Fibroblast of skin of back (primary cell): ENCODE measurements at places on chromosomes 13 and 19.

GRCh38 chr19:28934631-28935030 lies 278.3 kb downstream of the UQCRFS1 start:
- peak; percentile 70 for DNase-seq

DNA sequence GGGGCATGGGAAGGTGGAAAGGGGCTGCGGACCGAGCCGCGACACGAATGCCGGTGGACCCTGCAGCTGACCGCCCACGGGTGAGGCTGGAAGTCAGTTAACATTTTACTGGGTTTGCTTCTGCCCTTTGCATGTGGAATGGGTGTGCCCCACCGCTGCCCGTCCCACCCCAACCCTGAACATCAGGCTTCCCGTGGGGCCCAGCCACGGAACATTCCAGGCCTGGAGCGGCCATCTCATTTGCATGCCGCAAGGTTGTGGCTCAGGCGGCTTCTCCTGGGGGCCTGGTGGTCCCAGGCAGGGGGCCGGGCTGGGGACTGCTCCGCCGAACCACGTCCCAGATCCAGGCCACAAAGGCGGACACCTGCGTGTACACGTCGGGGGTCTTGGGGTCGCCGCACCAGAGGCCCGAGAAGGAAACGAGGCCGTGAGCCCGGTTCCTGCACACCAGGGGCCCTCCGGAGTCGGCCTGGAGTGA lies 9.3 kb downstream of the FSTL3 start:
- no peak for DNase-seq

DNA sequence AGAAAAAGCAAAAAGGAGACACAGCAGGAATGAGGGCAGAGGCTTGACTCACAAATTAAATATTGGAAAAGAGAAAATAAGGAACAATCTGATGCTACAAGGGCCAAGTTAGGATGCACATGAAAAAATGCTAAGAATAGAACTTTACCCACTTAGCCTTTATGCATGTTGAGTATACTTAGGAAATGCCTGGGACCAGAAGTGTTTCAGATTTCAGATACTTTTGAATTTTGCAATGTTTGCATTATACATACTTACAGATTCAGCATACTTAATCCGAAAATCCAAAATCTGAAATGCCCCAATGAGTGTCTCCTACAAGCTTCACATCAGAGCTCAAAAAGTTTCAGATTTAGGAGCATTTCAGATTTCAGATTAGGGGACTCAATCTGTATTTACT lies 262.3 kb downstream of the ABCC4 start:
- no peak for DNase-seq

DNA sequence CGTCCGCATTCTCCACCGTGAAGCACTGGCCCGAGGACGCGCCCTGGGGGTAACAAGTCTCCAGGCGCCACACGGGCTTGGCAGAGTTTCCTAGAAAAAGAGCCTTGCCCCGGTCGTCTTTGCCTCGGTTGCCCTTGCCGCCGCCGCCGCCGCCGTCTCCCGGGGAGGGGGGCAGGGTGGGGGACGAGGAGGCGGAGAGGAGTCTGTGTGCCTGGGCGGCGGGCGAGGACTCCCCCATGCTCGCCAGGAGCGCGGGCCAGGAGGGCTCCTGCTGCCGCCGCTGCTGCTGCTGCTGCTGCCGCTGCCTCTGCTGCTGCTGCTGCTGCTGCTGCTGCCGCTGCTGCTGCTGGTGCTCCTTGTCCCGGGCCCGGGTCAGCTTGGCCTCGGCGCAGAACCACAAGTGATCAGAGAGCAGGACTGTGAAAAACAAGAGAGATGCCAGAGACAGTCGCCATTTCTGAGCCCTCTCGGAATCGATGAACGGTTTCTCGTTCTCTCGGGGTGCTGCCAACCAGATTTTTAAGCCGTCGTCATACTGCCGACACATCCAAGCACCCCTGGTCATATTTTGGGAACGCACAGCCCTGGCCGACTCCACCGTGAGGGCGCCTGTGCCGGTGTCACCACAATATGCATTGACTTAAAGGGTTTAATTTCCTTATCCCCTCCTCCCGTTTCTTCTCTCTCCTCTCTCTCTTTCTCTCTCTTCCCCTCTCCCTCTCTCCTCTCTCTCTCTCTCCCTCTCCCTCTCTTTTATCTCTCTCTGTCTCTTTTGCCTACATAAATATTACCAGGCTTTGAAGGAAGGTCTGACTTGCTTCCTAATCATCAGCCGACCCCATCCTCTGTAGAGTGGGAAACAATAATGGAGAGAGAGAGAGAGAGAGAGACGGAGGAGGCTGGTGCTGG lies 349.1 kb downstream of the LIG4 start:
- DNase-seq = peak; percentile 49

DNA sequence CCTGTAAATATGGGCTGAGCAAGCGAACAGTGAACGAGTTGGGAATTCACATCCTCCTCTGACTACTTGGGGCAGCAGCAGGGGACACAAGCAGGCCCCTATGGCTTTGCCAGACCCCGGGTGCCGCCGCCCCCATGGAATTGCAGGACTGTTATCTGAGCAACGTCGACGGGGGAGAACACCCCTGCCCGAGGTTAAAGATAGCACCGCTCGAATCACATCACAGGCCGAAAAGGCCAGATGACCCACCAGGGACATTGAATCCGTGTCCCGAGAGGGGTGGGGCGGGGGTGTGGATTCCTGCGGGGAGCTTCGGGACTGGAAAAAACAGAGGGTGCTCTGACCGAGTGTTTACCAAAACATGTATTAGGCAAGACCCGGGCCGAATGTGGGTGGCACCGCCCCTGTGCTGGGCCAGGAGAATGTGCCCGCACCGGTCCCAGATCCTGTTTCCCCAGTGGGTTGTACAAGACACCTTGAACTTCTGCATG lies 9.1 kb downstream of the FEM1A start:
- no peak for DNase-seq

- DNase-seq = no peak
These were observed 108.8 kb downstream of the NDFIP2 start for GRCh38 chr13:79589603-79590393.

DNA sequence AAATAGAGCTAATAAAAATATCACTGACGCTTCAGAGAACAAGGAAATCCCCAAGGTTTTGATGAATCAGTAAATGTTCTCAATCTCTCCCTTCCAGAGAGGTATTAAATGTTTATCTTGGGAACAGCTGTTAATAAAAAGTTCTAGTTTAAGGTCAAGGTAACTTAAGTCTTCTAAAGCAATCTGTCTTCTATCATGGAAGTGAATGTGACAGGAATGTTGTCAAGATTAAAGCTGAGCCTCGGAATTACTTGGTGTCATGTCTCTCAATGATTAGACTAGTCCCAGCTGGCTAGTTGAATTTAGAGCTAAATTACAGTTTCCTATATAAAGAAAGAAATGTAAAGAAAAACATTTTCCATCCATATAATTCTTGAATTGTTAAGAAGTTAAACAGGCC lies 23.4 kb downstream of the ESD start:
- DNase-seq = no peak

DNA sequence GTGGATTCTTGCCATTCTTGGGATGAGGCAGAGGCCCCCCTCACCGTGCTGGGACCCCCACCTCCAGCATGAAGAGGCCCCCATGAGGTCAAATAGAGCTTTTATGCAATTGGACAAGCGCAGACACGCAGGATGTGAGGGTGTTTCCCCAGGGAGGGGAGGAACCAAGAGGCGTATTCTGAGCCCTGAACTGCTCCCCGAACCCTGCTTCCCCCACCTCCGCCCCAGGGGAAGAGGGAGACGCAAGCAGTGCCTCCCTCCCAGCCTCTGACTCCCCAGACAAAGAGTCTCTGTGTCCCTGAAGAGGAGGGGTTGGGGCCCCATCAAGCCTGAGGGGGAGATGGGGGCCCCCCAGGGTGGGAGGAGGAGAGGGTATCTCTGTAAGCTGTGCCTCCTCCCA lies 1.3 kb upstream of the RDH8 start:
- DNase-seq = no peak

DNA sequence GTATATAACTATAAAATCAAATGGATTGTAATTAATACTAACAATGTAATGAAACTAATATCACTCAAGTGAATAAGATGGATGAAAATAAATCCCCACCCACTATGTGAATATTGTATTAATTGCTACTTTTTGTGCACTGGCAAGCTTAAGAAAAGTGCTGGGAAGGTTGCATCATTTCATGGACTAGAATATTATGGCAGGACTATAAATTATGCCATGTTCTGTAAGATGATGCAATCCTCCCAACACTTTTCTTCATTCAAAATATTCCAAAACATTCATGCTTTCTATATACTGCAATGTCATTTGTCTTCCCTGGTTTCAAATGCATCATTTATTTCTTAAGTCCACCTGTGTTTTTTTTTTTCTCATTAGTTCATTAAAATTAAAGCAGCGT lies 457.6 kb upstream of the GPC6 start:
- DNase-seq = peak; percentile 11

- DNase-seq = no peak
These were observed 110.7 kb upstream of the ZNF507 start for GRCh38 chr19:32234663-32235217.

DNA sequence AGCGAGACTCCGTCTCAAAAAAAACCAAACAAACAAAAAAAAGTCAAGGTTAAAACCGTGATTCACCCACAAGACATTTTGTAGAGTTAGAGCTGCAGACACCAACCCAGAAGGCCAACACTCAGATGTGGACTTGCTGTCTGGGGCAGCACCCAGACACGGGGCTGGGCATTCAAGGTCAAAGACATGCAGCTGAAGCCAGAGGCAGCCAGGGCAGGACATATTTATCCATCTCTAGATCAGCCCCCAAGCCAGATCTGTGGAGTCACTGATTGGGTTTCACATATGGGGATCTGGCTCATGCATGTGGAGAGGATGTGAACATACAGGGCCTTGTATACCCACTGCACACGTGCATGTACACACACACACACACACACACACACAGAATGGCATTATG lies 3.6 kb downstream of the KLK15 start:
- no peak for DNase-seq

DNA sequence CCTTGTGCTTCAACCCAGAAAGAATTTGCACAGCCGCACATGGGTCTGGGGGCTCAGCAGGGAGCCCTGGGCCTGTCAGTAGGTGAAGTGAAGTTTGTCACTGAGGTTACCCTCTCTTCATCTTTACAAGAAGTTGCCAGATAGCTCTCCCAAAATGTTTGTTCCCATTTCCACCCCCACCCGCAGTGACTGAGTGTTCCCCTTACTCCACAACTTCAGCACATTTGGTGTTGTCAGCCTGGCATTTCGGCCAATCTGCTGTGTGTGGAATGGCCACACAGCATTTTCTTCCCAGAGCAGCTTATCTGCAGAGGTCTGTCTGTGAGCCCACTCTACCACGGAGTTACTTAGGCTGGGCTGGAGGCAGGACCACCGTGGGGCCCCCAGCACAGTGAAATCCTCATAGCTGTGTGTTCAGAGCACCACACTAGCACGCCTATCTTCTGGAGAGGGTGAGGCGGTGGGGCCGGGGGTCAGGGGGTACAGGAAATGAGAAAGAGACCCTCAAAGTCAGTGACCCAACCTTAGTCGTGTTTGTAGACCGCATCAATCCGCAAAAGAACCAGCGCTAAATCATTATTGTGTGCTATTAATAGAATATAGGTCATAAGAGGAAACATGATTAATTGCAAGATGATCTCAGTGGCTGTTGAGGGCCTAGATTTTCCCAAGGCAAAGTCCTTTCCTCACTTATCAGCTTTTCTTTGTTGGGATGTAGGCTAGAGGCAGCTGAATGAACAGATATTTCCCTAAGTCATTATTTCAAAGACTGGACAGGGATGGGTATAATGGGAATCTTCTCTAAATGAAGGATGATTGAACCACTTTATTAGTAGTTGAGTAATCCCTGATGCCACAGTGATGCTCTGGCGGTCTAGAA lies 116.0 kb downstream of the SIPA1L3 start:
- peak; percentile 72 for DNase-seq

- DNase-seq = peak; percentile 29
These were observed 240.6 kb downstream of the GGACT start for GRCh38 chr13:100347968-100348367.

DNA sequence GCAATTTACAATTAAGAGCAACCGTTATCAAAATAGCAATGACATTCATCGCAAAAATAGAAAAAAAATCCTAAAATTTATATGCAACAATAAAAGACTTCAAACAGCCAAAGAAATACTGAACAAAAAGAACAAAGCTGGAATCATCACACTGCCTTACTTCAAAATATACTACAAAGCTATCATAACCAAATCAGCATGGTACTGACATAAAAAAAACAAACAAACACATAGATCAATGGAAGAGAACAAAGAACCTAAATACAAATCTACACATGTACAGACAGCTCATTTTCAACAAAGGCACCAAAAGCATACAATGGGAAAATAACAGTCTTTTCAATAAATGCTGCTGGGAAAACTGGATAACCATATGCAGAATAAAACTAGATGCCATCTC lies 6.4 kb downstream of the ZNF562 start:
- no peak for DNase-seq

DNA sequence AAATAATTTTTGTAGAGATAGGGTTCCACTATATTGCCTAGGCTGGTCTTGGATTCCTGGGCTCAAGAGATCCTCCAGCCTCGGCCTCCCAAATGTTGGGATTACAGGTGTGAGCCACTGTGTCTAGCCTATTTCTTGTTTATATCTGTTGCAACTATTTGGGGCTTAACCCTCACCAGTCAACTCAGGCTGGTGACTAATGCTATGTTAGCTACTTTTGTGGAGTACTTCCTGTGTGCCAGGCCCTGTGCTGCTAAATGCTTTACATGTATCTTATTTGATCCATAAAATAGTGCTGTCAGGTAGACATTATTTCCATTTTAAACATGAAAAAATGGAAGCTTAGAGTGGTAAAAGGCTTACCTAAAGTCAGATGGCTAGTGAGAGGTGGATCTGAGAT lies 13.8 kb downstream of the CEACAM1 start:
- DNase-seq = no peak

DNA sequence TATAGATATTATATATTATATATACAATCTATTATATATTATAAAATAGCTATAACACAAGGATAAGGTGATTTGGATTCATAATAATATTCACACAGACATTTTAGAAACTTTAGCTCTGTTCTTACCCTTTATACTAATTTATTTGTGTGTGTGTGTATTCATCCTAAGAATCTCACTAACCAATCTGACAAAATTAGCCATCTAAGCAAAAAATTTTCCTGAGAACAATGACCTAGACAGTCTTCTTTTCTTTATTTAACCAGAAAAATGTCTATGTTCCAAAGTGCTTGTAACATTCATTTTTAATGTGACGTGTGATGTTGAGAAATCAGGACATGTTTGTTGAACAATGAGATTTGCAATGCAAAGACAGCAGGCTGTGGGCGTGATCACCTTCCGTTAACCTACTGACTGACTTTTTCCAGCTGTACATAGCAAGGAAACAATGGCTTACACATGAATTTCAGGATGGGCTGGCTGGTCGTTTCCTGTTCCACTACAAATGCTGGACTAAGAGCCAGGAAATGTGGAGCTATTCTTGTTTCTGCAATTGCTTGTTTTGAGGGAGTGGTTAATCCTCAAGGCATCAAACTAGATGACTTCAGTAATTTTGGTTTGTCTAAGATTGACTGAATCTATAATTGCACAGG lies 634.6 kb upstream of the ARGLU1 start:
- no peak for DNase-seq

DNA sequence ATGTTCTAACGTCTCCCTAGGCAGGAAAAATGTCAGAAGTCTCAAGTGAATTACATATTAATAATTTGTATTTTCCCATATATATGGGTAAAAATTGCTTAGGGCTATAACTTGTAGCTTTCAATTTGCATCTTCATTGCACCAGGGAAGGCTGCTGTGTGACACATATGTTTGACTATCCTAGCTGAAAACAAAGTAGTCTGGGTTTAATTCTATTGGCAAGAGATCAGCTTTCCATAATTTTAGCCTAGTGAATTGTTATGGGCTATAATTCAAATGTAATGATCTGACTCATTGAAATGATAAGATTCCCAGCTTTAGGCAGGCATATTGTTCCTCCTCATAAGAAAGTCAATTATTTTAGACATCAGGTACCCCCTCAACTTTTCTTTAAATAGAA lies 553.1 kb downstream of the DCT start:
- DNase-seq = no peak
